ENCODE measurements at places on chromosomes 6 and 20.

DNA sequence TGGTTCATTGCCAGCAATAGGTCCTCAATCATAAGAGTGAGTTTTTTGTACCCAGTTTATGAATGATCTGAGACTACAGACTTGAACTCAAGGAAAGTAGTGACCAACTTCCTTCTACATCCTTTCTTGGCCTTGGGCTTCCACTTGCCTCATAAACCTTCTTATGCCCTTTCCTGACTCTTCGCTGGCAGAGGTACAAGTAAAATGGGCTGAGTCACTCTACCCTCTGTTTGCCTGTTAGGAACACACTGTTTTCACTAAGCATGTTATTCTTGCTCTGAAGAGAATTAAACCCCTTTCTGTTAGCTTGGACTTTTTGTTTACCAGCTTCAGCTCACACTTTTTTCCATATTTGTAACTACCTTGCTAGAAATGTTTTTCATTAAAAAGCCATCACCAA, 74.4 kb downstream of the PKHD1 start:
- DNase-seq, result no peak

GRCh38 chr6:52108128-52108527, 20.7 kb upstream of the PKHD1 start:
- no peak for DNase-seq

GRCh38 chr20:13286607-13287006, 65.5 kb downstream of the ISM1 start:
- no peak for DNase-seq

DNA sequence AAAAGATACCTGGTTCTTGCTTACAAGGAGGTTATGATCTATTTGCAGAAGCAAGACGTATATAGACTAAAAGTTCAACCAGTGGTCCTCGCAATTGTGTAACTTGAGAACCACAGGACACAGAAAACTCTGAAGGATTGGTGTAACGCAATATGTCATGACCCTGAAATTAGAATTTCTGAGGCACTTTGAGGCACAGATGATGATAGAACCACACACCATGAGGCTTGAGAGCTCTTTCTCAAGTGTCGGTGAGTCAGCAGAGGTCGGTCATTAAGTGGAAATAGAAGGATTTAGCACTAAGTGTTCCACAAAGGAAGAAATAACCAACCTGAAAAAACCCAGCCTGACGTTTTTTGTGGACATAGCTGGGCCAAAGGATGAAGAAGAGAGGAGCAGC, 15.3 kb upstream of the CCN2 start:
- peak; percentile 65 for DNase-seq

All from cardiac muscle cell (in vitro differentiated cells and primary cell).